NCI-H2227 treated with DMSO at 0.1 percent for 48 hours (cell line): ENCODE measurements at places on chromosomes 12 and 14.

- no peak for DNase-seq
These were observed 197.7 kb upstream of the SLC16A7 start for GRCh38 chr12:59398164-59398563.

DNA sequence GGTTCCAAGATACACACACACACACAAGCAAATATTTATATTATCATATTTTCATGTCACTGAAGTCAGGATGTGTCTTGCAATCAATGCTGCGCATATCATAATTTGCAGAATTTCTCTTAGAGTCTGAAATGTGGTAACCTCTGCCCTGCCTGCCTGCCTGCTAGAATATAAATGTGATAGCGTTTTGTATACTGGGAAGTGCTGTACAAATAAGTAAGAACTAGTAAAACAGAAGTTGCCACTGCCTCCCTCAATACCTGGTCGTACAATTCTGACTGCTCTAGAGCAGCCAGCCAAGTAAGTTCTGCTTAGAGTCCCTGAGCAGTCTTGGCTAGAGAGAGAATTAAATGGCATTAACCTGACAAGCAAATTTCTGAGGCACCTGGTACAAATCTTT, 83.9 kb upstream of the NTF3 start:
- DNase-seq: no peak

DNA sequence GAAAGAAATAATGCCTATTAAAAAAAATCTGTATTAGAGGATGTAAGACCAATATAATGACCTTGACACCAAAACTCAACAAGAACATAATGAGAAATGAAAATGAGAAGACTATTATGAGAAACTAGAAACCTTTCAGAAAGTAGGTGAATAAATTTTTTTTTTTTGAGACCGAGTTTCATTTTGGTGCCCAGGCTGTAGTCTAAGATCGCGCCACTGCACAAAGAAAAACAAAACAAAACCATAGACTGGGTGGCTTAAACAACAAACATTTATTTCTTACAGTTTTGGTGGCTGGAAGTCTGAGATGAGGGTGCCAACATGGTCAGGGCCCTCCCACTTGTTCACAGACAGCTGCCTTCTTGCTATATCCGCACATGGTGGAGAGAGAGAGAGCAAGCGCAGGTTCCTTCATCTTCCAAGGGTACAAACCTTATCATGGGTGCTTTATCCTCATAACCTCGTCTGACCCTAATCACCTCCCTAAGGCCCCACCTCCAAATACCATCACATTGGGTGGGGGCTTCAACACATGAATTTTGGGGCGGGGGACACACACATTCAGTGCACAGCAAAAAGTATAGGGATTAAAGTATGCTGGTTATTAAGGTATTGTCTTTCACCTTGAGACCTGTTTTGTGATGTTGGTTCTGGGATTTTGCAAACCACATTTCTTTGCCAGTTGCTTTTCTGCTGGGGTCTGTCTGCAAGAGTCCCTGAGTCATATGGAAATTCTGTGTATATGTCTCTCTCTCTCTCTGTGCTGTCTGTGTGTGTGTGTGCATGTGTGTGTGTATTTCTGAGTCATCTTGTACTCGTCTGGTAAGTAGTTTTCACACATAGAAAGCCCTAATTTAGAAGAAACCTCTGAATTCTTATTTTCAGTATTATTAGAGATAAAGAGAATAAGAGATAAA, 26.2 kb downstream of the ZCRB1 start:
- no peak for DNase-seq

DNA sequence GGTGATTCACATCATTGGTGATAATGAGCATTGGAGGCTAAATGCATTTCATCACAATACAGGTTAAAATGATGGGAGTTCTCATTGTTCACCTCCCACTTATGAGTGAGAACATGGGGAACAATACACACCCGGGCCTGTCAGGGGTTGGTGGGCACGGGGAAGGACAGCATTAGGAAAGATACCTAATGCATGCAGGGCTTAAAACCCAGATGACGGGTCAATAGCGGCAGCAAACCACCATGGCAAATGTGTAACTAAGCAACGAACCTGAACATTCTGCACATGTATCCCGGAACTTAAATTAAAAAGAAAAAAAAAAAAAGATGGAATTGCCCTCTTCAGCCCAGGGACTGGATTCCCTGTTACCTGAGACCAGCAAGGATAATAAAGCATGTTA, 2.3 kb upstream of the LUM start:
- DNase-seq: no peak

DNA sequence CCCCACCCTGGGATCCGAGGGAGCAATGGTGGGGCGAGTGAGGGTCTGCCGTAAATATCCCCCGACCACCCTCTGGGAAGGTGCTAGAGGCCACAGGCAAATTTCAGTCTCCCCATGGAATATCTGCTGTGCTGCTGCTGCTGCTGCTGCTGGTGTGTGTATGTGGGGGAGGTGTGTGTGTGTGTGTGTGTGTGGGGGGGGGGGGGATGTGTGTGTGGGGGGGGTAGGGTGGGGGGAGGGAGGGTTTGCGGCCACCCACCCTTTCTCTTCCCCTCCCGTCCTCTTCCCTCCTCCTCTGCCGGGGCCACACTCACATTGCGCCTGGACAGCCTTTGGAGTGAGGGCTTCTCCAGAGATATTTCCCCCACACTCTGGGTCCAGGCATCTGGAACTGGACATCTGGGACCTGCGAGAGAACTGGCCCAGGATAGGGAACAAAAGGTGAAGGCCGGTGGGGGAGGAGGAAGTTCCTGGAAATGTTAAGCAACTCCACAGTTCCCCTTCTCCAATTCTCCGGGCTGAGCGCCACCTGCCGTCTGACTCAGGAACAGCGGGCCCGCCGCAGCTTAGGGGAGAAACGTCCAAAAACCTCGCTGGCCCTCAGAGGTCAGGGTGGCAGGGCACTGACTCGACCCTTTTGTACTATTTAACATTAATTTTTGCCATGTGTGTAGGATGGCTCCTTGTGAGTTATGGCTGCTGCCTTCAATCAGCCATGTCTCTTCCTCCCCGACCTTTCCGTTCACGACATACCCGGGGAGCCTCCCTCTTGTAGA, at the start of gene C1RL:
TSS of gene C1RL (minus strand) at position 419 of the 776 bp plus-strand sequence. CDS start at position 385, 34 bp downstream.
- peak; percentile 17 for DNase-seq

DNA sequence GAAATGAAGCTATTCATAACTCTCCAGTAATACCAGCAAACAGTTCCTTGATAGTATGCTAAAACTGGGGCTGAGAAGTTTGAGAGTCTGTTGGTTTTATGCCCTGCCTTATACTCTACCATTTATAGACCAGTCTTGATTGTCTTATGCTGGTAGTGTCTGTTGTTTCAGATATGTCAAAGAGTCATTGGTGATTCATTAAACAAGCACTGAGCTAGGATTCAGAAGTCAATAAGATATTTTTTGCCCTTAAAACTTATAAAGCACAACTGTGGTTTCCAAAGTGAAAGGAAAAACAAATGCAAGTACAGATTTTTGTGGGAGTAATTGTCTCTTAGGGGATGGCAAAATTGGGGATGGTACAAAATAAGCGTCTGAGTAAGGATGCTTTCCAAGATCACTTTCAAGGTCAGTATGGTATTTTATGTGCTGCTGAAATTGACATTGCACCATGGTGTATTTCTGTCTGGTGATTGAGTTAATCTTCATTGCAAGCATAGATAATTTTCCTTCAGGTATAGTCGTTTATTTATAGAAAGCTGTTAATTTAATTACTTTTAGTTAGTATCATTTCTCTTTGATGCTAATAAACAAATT, 289.5 kb upstream of the E2F7 start:
- no peak for DNase-seq

DNA sequence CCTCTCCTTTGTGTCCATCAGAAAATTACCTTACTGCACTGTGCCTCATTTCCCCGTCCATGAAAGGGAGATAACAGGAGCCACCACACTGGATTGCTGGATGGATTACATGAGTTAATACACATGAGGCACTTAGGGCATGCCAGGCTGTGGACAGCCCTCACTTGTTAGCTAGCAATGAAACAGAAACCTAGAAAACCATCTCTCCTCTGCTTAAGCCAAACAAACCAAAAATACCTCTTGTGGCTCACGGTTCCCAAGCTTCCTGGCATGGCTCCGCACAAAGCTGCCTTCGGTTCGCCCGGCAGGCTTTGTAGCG, 660 bp upstream of the HCFC2 start:
- peak; percentile 42 for DNase-seq

GRCh38 chr12:132007041-132007440, 57.3 kb downstream of the EP400 start:
- DNase-seq: no peak

- no peak for DNase-seq
These were observed 319.5 kb downstream of the TMEM117 start for GRCh38 chr12:44155358-44155757.

- DNase-seq: no peak
These were observed 106.3 kb downstream of the SPTSSA start for GRCh38 chr14:34355584-34356263.
